ENCODE measurements at places on chromosomes 1 and 21. TPM values are rescaled to one million over a fixed set of nuclear protein-coding genes. Genes with fewer than 3 reads are reported as not detected.

SAMD13 gene
- 0.40 TPM for total RNA-seq

EIF3I gene
- total RNA-seq: 69.4 TPM

GRCh38 chr1:29462096-29462495, 225.8 kb downstream of the PTPRU start:
- H3K27me3 ChIP-seq: no peaks in the 10 kb centered on the region
- peak; percentile 20 for DNase-seq
- no peak overlapping the region for H3K4me3 ChIP-seq
- no peak overlapping the region for H3K27ac ChIP-seq
- no peaks in the 10 kb centered on the region for H3K36me3 ChIP-seq

DNA sequence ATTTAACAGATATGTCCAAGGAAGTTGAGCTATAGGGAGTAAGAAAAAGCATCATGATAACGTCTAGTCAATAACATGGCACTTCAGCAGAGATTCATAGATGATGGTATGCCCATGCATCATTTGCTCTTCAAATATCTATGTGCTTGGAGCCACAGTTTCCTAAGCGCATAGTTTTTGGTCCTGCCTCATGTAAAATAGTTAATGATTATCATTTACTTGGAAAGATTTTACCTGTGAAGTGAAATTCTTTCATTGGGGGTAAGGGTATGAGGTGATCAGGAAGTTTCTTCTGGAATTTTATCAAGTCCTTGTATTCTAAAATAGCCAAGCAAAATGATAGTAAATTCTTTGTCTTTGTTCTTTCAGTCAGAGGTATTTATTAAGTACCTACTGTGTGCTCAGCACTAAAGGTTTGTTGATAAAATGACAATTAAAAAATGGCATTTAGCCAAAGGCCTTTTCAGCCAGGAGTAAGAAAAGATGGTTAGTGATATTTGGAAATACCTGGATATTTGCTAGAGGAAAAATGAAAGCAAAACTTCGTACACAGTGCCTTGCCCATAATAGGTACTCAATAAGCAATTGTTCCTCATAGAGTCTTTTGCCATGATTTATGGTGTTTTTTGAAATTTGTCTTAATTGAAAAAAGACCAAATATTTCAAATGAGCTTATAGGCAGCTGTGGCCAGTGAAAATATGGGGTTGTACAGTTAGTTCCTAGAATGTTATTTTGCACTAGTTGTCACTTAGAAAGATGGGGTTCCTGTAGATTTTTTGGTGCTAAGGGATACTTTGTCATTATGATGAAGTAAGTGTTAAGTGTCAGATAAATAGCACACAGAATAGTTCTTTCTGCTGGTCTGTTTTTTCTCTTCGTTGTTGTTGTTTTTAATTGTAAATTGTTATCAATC, 13.1 kb downstream of the PDIK1L start:
- H3K27me3 ChIP-seq: no peaks in the 10 kb centered on the region
- peaks cover 11% of the 10 kb centered on the region for H3K4me1 ChIP-seq
- H3K36me3 ChIP-seq: no peaks in the 10 kb centered on the region
- no peak overlapping the region for H3K4me3 ChIP-seq
- no peak overlapping the region for H3K27ac ChIP-seq

DNA sequence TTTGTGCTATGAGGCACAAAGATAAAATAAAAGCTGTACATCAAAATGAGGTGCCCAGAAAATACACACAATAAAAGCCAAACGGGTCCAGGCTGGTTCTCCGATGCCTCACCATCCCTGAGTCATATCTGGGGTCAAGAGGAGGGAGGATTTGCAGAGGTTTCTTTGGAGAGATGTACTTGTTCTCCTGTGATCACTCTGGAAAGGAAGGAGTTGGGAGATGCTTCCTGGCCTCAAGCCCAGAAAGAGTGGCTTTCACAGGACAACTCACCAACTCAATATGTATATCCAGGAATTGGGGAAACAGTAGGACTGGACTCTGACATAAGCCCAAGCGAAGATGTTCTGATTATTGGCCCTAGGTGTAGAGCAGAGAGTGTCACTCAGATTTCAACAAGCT, 51.9 kb downstream of the DIPK1A start:
- no peak overlapping the region for H3K27ac ChIP-seq
- no peaks in the 10 kb centered on the region for H3K27me3 ChIP-seq
- DNase-seq: no peak
- no peaks in the 10 kb centered on the region for H3K36me3 ChIP-seq
- no peak overlapping the region for H3K4me3 ChIP-seq

DNA sequence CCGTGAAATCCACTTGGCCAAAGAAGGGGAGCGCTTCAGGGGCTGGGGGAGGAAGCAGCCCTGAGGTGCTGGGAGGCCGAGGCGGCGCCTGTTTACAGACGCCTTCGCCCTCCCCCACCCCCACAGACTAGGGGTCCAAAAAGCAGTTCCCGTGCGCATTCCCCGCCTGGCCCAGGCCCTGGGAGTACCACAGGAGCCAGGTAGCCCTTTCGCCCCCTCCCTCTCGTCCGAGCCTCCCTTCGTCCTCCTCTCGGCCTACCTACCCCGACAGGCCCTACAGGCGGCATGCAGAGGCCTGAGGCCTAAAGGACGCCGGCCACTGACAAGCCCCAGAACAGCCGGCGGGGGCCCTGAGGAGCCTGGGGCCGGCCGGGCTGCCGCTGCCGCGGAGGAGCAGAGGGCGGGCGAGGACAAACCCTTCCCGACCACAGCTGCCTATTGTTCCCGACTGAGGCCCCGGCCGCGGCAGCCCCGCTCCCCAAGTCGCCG, 522 bp downstream of the RC3H1 start:
- no peaks in the 10 kb centered on the region for H3K36me3 ChIP-seq
- peaks cover 28% of the 10 kb centered on the region for H3K4me1 ChIP-seq
- H3K4me3 ChIP-seq: peak overlapping the region; percentile 88

GRCh38 chr1:208069908-208070307, 159.0 kb upstream of the CD34 start:
- no peak for DNase-seq
- no peak overlapping the region for H3K27ac ChIP-seq
- H3K36me3 ChIP-seq: no peaks in the 10 kb centered on the region
- no peaks in the 10 kb centered on the region for H3K27me3 ChIP-seq
- H3K4me3 ChIP-seq: no peak overlapping the region

DNA sequence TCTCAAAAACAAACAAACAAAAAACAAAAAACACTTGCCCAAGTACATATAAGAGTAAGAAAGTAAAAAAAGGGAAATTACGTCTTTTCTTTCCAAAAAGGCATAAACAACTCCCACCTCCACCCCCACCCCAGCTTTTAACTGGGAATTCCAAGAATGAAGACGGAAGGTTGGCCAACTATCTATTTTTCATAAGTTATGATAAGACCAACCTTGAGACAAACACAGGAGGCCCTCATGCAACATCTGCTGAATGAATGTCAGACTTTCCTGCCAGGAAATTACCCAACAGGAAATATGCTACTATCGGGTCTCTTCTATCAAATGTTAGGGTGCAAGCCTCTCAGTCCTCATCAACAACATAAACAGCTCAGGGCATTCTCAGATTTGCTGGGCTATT, 1.9 kb downstream of the BSDC1 start:
- peak overlapping the region; percentile 93 for H3K27ac ChIP-seq
- H3K4me1 ChIP-seq: no peaks in the 10 kb centered on the region
- no peak for DNase-seq

- H3K4me1 ChIP-seq: no peaks in the 10 kb centered on the region
- H3K27me3 ChIP-seq: no peaks in the 10 kb centered on the region
- H3K4me3 ChIP-seq: no peak overlapping the region
Measured at GRCh38 chr1:44621841-44622286, 52.4 kb downstream of the TMEM53 start.

GRCh38 chr1:219778110-219778509, 150.2 kb downstream of the SLC30A10 start:
- H3K27me3 ChIP-seq: no peaks in the 10 kb centered on the region
- H3K36me3 ChIP-seq: no peaks in the 10 kb centered on the region
- H3K4me3 ChIP-seq: no peak overlapping the region

RAB4A gene
- total RNA-seq: 66.0 TPM

DNA sequence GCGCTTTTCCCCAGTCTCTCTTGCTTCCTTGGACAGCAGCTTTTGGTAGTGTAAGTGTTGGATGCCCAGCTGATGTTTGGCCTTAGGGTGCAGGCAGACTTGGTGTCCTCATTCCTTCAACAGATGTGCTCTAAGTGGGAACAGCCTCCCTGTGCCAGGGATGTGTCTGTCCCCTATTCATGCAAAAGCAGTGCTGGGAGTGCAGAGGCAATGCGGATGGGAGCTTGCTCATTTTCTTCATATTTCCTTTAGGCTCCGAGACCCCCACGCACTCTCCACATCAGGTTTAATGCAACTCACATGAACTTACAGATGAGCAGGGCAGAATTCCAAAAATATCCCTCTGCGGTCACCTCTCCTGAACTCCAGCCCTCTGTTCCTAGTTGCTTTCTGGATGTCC, 96.1 kb downstream of the IER5 start:
- H3K4me1 ChIP-seq: no peaks in the 10 kb centered on the region
- H3K4me3 ChIP-seq: no peak overlapping the region
- DNase-seq: no peak
- no peaks in the 10 kb centered on the region for H3K36me3 ChIP-seq

DNA sequence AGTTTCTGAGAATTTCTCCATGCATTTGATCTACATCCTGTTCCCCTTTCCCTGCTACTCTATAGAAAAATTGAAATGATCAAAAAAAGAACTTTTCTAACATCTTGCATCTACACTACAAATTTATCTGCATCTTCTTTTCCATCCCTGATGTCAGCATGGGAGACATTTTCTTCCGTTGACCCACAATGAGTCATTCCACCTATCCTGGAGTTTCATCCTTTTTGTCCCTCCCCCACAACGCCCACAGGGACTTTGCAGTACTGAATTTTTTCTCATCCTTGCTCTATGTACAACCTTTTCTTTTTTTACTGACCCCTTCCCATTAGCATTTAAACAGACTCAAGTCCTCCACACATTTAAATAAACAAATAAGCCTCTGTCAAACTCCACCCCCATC, 112.2 kb upstream of the MROH9 start:
- DNase-seq: no peak
- H3K36me3 ChIP-seq: no peaks in the 10 kb centered on the region
- no peak overlapping the region for H3K4me3 ChIP-seq
- H3K27ac ChIP-seq: no peak overlapping the region
- H3K27me3 ChIP-seq: no peaks in the 10 kb centered on the region

- H3K27ac ChIP-seq: peak overlapping the region; percentile 48
- no peaks in the 10 kb centered on the region for H3K4me1 ChIP-seq
- no peak for DNase-seq
- H3K27me3 ChIP-seq: no peaks in the 10 kb centered on the region
- peaks cover 7% of the 10 kb centered on the region for H3K36me3 ChIP-seq
- H3K4me3 ChIP-seq: peak overlapping the region; percentile 75
Measured at GRCh38 chr21:14382486-14382834, 486 bp downstream of the HSPA13 start.

FAM177B gene
- total RNA-seq: not detected

GRCh38 chr1:30929135-30929889, 20.8 kb upstream of the SDC3 start:
- peaks cover 5% of the 10 kb centered on the region for H3K4me1 ChIP-seq
- H3K27me3 ChIP-seq: no peaks in the 10 kb centered on the region
- no peak for DNase-seq
- peaks cover 21% of the 10 kb centered on the region for H3K36me3 ChIP-seq
- no peak overlapping the region for H3K4me3 ChIP-seq
- no peak overlapping the region for H3K27ac ChIP-seq

DNA sequence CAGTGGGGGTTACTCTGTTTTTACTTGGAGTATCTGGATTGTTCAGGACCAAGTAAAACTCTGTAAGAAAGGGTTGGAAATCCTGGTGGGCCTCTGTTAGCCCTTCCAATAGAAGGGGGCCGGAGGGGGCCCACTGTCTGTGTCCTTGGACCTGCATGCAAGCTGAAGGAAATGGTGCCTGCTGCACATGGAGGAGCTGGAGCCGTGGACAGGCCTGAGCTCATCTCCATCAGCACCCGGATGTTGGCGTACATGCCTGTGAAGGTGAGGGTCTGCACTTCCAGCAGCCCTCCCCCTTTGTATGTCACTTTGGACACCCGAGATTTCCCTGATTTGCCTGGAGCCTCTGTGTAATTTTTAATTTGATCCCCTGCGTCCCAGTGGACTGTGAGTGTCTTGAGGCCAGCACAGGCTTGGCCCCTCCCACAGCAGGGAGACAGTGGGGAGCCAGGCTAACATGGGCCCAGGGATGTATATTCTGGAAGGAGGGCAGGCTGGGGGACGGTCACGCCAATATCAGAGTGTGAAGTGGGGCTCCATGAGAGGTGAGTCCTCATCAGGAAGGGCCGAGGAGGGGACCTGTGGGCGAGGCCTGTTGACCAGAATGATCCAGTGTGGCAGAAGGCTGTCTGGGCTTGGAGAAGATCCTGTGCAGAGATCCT, 16.8 kb downstream of the GALNT2 start:
- no peak overlapping the region for H3K4me3 ChIP-seq
- H3K4me1 ChIP-seq: peaks cover 5% of the 10 kb centered on the region
- no peak for DNase-seq
- H3K27me3 ChIP-seq: no peaks in the 10 kb centered on the region

ATP8B2 gene
- total RNA-seq: 1.9 TPM

- no peak overlapping the region for H3K27ac ChIP-seq
- no peak for DNase-seq
- H3K27me3 ChIP-seq: no peaks in the 10 kb centered on the region
- H3K36me3 ChIP-seq: no peaks in the 10 kb centered on the region
- no peak overlapping the region for H3K4me3 ChIP-seq
- no peaks in the 10 kb centered on the region for H3K4me1 ChIP-seq
Measured at GRCh38 chr1:180627411-180627810, 4.4 kb upstream of the XPR1 start.

GRCh38 chr1:36175137-36176095, 19.5 kb downstream of the MAP7D1 start:
- no peaks in the 10 kb centered on the region for H3K27me3 ChIP-seq
- peaks cover 12% of the 10 kb centered on the region for H3K36me3 ChIP-seq
- peaks cover 7% of the 10 kb centered on the region for H3K4me1 ChIP-seq
- H3K27ac ChIP-seq: no peak overlapping the region
- no peak overlapping the region for H3K4me3 ChIP-seq

GRCh38 chr1:54851936-54852524, 35.0 kb downstream of the DHCR24 start:
- DNase-seq: no peak
- peaks cover 80% of the 10 kb centered on the region for H3K36me3 ChIP-seq
- no peaks in the 10 kb centered on the region for H3K4me1 ChIP-seq
- H3K27ac ChIP-seq: no peak overlapping the region

RCSD1 gene
- total RNA-seq: 4.9 TPM

DNA sequence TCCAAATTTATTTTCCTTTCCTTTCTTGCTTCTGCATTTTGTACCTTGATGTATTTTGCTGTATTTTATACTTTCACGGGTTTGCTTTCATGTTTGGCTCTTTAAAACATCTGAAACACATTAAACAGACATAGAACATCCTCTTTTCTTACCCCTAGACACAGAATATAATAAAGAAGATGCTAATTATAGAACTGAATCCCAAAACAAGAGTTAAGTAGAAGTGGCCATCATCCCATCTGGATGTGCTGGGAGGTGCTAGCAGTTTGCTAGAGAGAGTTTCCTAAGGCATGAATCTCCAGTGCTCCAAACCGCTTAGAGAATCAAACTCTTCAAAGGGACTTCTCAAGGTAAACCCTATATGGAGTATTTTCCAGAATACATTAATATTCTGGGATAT, 53.9 kb upstream of the GNG12 start:
- no peak for DNase-seq
- no peak overlapping the region for H3K27ac ChIP-seq
- H3K27me3 ChIP-seq: no peaks in the 10 kb centered on the region
- no peak overlapping the region for H3K4me3 ChIP-seq
- no peaks in the 10 kb centered on the region for H3K36me3 ChIP-seq

AXDND1 gene
- 0.09 TPM for total RNA-seq

KCTD3 gene
- total RNA-seq: 43.5 TPM

Measured in right lobe of liver (tissue), 6 donors.